ENCODE measurements at places on chromosomes 13 and 19. TPM values are rescaled to one million over a fixed set of nuclear protein-coding genes. Genes with fewer than 3 reads are reported as not detected.

DNA sequence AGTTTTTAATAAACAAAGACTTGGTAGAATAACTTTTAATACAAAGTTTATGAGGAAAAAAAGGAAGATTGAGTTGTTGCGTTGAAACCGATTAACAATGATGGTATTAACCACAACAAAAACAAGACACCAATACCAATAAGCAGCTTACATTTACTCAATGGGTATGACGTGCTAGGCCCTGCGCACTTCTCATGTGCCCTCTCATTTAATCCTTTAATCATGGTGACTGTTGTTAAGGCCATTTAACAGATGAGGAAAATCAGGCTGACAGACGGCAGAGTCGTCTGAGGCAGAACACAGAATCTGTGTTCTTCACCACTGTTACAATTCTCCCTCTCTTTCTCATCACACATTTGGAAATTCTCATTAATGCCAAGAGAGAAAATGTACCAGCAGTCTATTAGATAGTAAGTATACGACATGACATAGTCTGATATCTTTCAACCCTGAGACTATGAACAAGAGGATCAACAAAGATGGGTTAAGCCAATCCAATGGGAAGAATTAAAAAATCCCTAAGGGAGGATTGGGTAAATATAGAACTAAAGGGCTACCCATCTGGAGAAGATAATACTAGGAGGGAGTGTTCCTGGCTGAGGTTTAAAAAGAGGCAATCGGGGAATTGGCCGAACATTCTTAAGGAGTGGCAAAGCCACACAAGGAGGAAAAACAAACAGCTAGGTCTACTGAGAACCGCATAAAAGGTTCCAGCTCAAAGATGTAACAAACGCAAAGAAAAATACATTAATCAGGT lies 54.0 kb downstream of the DOCK9 start:
- no peaks in the 10 kb centered on the region for H3K36me3 ChIP-seq
- H3K4me3 ChIP-seq, result no peak overlapping the region
- H3K27me3 ChIP-seq, result no peaks in the 10 kb centered on the region
- no peak for DNase-seq

- H3K36me3 ChIP-seq, result no peaks in the 10 kb centered on the region
- H3K4me3 ChIP-seq, result no peak overlapping the region
- no peaks in the 10 kb centered on the region for H3K27me3 ChIP-seq
- H3K27ac ChIP-seq, result no peak overlapping the region
Observed at GRCh38 chr13:94344126-94344818, 135.2 kb downstream of the DCT start.

DNA sequence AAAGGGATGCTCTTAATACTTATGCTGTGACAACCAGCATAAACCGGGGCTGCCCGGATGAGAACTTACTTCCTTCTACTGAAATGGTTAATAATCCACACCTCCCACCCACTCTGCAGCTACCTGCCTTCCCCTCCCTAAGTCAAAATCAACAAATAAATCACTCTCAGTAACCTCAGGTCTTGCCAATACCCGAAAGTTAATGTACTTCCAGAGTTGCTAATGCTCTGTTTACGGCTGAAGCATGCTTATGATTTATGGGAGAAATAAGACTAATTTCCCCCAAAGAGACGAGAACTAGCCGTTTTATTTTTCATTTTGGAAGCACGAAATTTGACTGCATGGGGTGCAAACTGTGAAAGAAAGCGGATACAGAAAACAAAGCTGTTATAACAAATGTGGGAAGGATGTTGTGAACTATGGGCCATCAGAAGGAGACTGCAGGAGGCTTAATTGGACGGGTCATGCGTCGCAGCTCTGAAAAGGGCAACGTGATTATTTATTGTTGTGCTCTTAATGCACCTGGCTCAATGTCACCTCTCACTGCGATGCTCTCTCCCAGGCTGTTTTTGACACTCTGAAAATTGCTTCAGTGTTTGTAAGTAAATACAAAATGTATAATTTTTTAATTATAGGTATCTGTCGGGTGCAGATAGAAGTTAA lies 114.0 kb upstream of the SLC7A1 start:
- no peaks in the 10 kb centered on the region for H3K36me3 ChIP-seq
- H3K4me3 ChIP-seq, result no peak overlapping the region
- DNase-seq, result no peak

GRCh38 chr13:89212186-89212585 lies 1541.0 kb downstream of the SLITRK5 start:
- DNase-seq, result no peak
- no peak overlapping the region for H3K4me3 ChIP-seq
- H3K4me1 ChIP-seq, result no peaks in the 10 kb centered on the region
- no peaks in the 10 kb centered on the region for H3K27me3 ChIP-seq

- H3K27ac ChIP-seq, result no peak overlapping the region
- H3K36me3 ChIP-seq, result no peaks in the 10 kb centered on the region
- no peaks in the 10 kb centered on the region for H3K27me3 ChIP-seq
Observed at GRCh38 chr19:33394723-33395560, 21.4 kb downstream of the CEBPG start.

DNA sequence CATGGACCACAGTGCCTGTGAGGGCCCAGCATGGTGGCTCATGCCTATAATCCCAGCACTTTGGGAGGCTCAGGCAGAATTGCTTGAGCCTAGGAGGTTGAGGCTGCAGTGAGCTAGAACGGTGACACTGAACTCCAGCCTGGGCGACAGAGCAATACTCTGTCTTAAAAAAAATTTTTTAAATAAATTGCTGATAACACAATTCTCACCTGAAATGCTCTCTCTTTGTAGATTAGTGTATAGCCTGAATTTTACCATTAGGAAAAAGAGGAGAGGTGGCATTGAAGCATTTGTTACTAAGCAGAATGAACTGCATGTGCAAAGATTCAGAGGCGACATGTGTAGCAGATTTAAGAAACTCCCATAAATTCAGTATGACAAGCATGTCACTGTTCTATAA lies 29.1 kb upstream of the MAP3K10 start:
- no peaks in the 10 kb centered on the region for H3K36me3 ChIP-seq
- no peaks in the 10 kb centered on the region for H3K27me3 ChIP-seq
- H3K4me3 ChIP-seq, result no peak overlapping the region
- no peak overlapping the region for H3K27ac ChIP-seq
- DNase-seq, result no peak

DNA sequence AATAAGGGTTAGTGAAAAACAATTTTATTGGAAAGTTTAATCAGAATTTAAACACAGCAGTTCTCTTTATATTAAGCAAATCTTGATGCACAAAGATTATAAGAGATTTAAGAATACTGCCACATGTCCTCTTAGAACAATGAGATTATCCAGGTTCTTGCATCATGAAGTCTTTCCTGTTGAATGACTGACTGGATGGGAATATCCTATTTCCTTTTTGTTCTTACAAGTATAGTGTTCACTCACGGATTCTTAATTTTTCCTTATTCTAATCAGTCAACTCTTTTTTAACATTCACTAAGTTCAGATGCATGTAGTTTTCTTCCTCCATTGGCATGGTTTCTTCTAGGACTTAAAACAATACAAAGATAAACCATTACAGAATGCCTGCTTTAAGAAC lies 10.1 kb downstream of the URI1 start:
- H3K27ac ChIP-seq, result no peak overlapping the region
- no peaks in the 10 kb centered on the region for H3K36me3 ChIP-seq
- H3K27me3 ChIP-seq, result no peaks in the 10 kb centered on the region
- no peak overlapping the region for H3K4me3 ChIP-seq
- H3K4me1 ChIP-seq, result peaks cover 3% of the 10 kb centered on the region
- no peak for DNase-seq

GRCh38 chr13:108383667-108384066 lies 114.1 kb downstream of the TNFSF13B start:
- H3K4me1 ChIP-seq, result no peaks in the 10 kb centered on the region
- H3K36me3 ChIP-seq, result no peaks in the 10 kb centered on the region
- no peak overlapping the region for H3K4me3 ChIP-seq
- no peak for DNase-seq
- H3K27ac ChIP-seq, result no peak overlapping the region
- H3K27me3 ChIP-seq, result no peaks in the 10 kb centered on the region

DNA sequence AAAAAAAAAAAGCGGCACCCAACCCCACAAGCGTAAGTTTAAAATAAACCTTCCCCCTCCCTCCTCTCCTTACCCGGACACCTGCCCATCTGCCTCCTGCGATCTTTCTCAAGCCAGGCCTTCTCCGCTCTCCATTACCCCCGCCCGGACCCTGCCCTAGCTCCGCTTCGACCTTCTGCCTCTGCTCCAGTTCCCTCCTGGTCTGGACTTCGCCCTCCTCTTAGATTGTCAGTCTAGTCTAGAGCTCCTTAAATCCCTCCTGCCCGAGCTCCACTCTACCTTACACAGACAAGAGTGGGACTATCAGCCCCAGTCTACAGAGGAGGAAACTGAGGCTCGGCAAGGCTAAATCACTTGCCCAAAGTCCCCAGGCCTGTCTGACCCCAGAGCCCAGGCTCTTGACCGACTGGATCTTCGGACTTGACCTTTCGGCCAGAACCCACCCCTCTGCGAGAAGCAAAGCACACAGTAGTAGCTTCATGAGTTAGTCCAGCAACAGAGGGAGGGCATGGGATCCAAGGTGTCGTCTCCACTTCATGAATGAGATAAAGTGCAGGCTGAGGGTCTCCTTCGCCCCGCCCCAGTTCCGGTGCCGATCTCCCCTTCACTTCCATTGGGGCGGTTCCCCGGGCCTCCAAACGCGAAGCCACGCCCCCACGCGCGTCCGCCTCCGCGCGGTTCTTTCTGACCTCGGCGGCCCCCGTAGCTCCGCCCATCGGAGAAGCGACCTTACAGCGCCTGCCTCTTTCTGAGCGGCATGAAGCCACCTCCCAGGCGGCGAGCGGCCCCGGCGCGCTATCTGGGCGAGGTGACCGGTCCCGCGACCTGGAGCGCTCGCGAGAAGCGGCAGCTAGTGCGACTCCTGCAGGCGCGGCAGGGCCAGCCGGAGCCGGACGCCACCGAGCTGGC lies at the start of gene SNAPC2:
SNAPC2 (plus strand) TSS at position 729 of the 909 bp plus-strand sequence; CDS start at position 758, 29 bp downstream.
- peak within 1 kb of the TSS; percentile 79 for H3K4me3 ChIP-seq
- DNase-seq, result peak; percentile 99
- H3K27ac ChIP-seq, result peak within 1 kb of the TSS; percentile 52

- H3K27ac ChIP-seq, result no peak overlapping the region
- H3K36me3 ChIP-seq, result no peaks in the 10 kb centered on the region
Observed at GRCh38 chr19:33691736-33692135, 70.0 kb downstream of the CHST8 start.

DNA sequence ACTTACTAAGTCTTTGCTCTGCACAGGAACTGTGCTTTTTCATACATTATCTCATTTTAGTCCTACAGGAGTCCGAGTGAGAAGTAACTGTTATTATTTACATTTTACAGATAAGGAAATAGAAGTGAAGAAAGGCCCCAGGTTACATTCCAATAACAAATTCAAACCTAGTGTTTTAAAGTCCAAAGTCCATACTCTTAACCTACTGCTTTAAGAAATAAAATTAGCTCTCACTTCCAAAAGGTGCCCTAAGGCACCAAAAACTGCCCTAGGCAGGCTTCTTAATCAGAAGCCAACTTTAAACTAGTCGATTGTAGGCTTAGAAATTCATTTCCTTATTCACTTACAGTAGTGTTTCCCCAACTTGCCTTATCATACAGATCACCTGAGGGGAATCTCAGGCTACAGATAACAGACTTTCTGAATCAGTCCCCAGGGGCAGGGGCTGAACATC lies 555.9 kb downstream of the DIAPH3 start:
- H3K27me3 ChIP-seq, result no peaks in the 10 kb centered on the region
- H3K4me1 ChIP-seq, result no peaks in the 10 kb centered on the region
- H3K36me3 ChIP-seq, result no peaks in the 10 kb centered on the region
- no peak for DNase-seq

GRCh38 chr19:7701654-7702457 lies at the start of gene FCER2:
Gene FCER2 (minus strand): TSS chr19:7702131. CDS start chr19:7699760, 2,371 bp downstream.
- no peaks in the 10 kb centered on the region for H3K4me1 ChIP-seq
- no peaks in the 10 kb centered on the region for H3K36me3 ChIP-seq
- no peaks in the 10 kb centered on the region for H3K27me3 ChIP-seq
- no peak within 1 kb of the TSS for H3K27ac ChIP-seq

The PRR22 gene
- 4.2 TPM for total RNA-seq

The MYH14 gene
- total RNA-seq, result 81.4 TPM

The LILRA1 gene
- total RNA-seq, result 2.2 TPM

The ZNF723 gene
- not detected for total RNA-seq

The FAM32A gene
- 53.5 TPM for total RNA-seq

The RXFP2 gene
- 0.09 TPM for total RNA-seq

All from kidney (tissue), 22 donors.